ENCODE measurements at places on chromosomes 3 and 15.

- no peak for DNase-seq
Measured at GRCh38 chr3:21392526-21392925, 358.5 kb downstream of the ZNF385D start.

GRCh38 chr3:50150863-50151686 is 4.0 kb upstream of the SEMA3F start:
- DNase-seq: no peak

DNA sequence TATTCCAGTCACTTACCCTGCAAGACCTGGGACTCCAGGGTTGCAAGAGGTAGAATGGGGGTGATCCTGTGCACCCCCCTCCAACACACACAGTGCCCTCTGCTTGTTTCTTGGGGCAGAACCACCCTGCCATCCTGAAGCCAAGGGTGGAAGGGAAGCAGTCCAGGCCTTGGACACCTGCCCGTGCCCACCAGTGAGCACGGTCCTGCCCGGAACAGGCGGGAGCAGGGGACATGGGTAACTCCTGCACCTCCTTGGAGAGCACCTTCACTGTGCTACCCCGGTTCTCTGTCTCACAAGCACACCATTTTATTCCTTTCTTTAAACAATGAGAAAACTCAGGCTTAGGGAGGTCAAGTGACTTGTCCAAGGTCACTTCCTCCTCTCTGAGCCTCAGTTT is 57.0 kb downstream of the SLC6A6 start:
- DNase-seq: no peak

DNA sequence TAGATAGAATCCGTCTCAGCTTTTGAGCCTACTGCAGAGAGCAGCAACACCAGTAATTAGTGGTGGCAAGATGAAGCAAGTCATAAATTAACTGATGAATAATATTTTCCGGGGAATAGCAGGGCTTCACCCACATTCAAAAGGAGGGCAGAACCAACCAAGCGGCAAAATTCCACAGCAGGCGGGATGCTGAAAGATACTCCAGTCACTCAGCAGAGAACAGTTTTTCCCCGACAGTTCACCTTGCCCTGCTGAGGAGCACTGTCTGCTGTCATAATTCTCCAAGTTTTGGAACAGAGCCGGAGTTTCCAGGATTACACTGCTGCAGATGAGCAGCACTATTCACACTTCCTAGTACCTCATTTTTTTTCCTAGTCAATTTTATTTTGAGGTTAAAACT is 274.7 kb downstream of the CD47 start:
- no peak for DNase-seq

DNA sequence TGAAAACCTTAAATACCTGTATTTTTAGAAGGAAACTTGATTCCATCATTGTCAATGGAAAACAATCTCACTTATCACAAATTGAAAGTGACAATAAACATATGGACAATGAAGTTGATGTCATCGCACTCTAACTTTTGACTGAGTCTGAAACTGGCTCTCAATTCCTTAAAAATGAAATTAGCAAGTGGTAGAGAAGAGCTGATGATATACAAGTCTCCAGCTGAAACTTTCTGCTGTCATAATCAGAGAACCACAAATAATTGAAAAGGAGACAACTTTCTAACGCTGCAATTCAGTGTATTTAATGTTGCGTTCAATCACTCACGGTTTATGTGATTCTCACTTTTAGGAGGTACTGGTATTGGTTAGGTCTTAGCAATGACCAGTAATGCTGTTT is 37.5 kb downstream of the EPHB1 start:
- no peak for DNase-seq

- peak; percentile 41 for DNase-seq
Measured at GRCh38 chr3:48273594-48274211, 32.8 kb downstream of the ZNF589 start.

GRCh38 chr15:48992545-48992944 is 28.8 kb upstream of the SHC4 start:
- DNase-seq: no peak

DNA sequence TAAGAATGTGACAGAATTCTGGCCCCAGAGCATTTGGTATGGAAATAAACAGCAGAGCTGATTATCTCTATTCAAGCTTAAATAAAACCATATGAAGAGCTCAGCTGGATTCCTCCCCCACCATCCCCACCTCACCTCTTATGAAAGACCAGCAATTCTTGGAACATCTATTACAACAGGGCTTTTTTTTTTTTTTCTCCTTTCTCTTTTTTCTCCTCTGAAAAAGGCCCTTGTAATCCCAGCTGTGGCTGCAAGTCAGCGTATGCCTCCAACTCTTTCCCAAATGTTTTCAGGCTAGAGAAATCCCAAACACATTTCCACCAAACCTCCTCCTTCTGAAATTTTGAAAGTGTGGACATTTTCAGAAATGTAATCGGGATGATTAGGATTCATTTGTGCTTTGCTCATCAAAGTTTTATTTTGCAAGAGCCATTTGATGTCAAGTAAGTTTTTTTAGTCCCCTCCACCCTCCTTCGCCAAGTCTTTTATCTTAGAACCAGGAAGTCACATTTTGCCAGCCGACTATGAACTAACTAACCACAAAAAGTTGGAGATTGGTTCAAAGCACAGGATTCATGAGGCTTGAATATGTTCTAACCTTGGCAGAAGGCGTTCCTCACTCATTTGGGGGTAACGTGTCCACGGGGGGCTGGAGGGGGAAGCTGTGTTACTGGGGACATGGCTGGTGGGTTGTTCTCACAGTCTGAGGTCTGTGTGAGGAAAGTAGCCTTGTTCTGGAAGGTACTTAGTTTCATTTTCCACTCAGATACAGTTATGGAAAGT is 142.0 kb upstream of the PDZRN3 start:
- DNase-seq: no peak

DNA sequence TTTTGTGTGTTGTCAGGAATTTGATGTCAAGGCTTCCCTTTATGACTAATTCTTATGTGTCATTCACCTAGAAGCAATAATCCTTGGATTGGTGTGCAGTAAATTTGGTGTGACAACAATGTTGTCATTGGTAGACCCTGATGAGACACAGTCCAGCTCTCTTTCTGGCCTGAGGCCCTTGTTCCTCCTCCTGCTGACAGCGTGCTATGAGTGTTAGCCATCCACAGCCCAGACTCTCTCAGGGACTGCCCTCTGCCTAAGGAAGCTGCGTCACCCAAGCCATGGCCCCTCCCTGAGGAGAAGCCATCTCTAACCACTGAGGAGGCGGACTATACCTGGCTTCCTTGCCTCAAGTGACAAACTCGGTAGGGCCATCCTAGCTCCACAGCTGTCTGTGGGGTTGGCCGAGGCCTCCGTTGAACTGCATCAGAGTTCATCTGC is 13.3 kb upstream of the TM4SF1 start:
- DNase-seq: no peak

DNA sequence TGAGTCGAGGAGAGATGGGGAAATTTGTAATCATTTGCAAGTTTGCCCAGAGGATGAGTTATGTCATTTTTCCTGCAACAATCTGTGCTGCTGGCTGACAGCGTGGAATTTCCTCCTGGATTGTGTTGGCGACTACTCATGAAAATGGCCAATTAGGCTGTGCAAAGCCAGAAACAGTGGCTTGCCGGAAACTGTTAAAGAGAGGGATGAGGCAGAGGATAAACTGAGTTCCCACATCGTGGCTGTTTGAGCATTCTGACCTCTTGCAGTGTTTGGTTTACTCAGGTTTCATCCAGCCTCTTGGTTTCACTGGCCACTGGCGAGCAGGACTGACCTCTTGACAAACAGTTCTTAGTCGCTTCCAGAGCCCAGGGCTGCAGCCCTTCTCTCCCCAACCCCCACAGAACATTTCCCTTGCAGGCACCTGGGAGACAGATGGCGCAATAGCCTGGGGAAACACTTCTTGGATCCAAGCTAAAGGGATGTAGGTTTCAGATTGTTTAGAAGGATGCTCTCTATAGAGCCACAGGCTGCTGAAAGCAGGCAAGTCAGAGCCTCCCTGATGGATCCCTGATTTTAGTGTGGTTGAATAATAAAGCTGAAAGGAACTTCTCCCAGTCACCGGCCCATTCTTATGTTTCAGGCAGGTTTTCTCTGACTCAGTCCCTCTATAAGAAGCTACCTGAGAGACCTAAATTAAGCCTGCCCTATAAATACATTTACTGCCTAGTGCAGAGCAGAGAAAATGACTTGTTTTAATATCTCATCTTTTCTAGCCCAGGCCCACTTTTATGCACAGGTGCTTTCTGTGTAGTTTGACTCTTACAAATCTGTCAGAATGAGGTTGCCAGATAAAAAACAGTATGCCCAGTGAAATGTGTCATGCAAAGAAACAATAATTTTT is 92.8 kb upstream of the UBE2E1 start:
- DNase-seq: no peak

DNA sequence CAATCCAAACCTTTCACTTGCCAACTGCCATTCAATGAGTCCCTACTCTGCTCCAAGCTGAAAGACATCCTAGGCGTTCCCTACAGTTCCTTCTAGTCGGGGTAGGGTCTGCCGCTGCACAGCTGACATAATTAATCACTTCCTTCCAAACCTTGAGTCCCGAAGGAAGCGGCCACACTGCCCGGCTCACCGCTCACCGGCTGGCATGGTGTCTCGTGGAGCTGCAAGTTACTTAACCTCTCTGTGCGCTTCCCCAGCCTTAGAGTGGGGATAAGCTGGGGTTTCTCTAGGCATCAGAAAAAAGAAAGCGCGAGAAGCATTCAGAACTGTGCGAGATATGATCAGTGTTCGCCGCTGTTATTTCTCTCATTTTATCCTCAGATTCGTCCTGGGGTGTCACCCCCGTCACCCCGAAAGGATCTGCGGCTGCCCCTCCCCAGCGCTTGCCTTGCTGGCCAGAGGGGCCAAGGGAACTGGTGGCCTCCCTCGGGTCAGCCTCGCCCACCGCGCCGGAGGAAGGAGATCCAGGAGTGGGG is 748 bp downstream of the MRPS25 start:
- peak; percentile 17 for DNase-seq

- peak; percentile 23 for DNase-seq
Measured at GRCh38 chr15:66673410-66674322, 28.4 kb upstream of the SMAD6 start.

- DNase-seq: no peak
Measured at GRCh38 chr3:109743981-109744380, 406.6 kb upstream of the DPPA4 start.

- no peak for DNase-seq
Measured at GRCh38 chr3:187063286-187064121, 75.8 kb downstream of the RPL39L start.

DNA sequence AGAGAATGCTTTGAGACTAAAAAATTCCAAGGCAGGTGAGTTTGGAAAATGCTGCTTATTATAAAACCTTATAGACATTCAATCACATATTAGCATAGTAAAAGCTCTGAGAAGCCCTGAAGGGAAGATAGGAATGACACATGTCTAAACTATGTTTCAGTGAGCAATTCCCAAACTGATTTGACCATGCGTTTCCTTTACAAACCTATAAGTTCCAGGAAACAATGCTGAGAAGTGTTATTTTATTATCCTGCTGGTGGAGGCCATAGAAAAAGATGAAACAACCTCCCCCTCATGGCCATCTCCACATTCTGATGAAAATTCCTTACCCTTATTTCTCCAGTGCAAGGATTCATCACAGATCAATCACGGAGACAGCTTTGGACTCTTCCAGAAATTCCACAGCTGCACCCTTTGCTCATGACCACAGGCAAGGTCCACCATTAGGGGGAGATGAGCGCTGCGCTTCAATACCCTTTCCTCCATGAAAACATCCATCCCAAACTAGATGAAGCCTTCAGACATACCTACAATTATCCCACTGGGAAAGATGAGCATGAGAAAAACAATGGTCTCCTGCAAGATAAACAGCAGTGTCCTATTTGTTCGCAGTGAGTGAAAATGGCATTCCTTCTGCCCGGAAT is 372.1 kb downstream of the MAGI1 start:
- DNase-seq: no peak

GRCh38 chr3:3927198-3927597 is 128.0 kb downstream of the LRRN1 start:
- DNase-seq: no peak

GRCh38 chr3:190519886-190520285 is 6.0 kb downstream of the IL1RAP start:
- no peak for DNase-seq

GRCh38 chr3:25181096-25181495 is 247.0 kb upstream of the RARB start:
- no peak for DNase-seq
